ENCODE measurements at places on chromosomes 7 and 10. TPM values are rescaled to one million over a fixed set of nuclear protein-coding genes. Genes with fewer than 3 reads are reported as not detected.

Gene CDNF
- 0.61 TPM for total RNA-seq

DNA sequence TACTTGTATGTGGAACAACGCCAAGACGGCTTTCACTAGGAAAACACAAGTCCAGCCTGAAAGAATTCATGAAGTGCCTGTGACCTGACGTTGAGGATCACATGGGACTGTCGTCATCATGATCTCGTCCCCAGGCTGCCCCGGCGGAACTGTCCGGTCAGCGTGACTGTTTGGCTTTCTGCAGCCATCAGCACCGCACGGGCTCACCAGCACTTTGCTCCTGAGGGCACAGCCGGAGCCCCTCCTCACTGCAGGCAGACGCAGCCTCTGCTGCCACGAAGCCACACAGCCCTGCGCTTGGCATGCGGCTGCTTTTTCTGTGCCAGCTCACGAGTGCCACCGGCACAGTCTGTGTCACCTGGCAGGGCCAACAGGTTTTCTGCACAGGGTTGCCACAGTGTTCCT, 9.4 kb upstream of the GET4 start:
- H3K4me3 ChIP-seq = no peak overlapping the region
- DNase-seq = no peak
- H3K27me3 ChIP-seq = no peaks in the 10 kb centered on the region
- peak overlapping the region; percentile 74 for H3K27ac ChIP-seq
- peaks cover 76% of the 10 kb centered on the region for H3K36me3 ChIP-seq
- peaks cover 12% of the 10 kb centered on the region for H3K4me1 ChIP-seq

GRCh38 chr7:91033574-91033973, 230.7 kb upstream of the FZD1 start:
- H3K4me1 ChIP-seq = no peaks in the 10 kb centered on the region
- no peak overlapping the region for H3K4me3 ChIP-seq
- H3K36me3 ChIP-seq = no peaks in the 10 kb centered on the region
- no peak for DNase-seq
- H3K27ac ChIP-seq = no peak overlapping the region

DNA sequence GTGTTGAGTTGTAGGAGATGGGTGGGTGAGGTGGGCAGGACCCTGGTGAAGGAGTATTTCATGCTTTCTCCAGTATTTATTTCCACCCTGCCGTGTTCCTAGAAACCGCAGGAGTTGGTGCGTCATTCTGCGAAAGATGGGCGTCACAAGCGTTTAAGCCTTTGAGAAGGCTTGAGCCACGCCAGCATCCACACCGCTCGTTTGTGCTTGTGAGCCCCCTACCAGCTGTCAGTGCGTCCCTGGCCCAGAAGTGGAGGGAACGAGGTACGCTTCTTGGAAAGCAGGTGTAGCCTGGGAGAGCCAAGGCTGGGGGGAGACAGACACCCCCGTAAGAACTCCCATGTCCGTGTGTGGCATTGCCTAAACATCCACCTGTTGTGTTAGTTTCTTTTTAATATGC, 5.7 kb downstream of the AGAP3 start:
- H3K4me1 ChIP-seq = peaks cover 43% of the 10 kb centered on the region
- H3K4me3 ChIP-seq = no peak overlapping the region
- DNase-seq = no peak
- no peaks in the 10 kb centered on the region for H3K27me3 ChIP-seq
- peaks cover 9% of the 10 kb centered on the region for H3K36me3 ChIP-seq

- H3K36me3 ChIP-seq = no peaks in the 10 kb centered on the region
- DNase-seq = no peak
- no peaks in the 10 kb centered on the region for H3K4me1 ChIP-seq
- no peak overlapping the region for H3K4me3 ChIP-seq
- H3K27me3 ChIP-seq = no peaks in the 10 kb centered on the region
- H3K27ac ChIP-seq = no peak overlapping the region
These were observed 13.8 kb downstream of the TAF3 start for GRCh38 chr10:7832060-7832459.

- H3K4me1 ChIP-seq = no peaks in the 10 kb centered on the region
- DNase-seq = no peak
- no peak overlapping the region for H3K27ac ChIP-seq
- no peaks in the 10 kb centered on the region for H3K36me3 ChIP-seq
- no peaks in the 10 kb centered on the region for H3K27me3 ChIP-seq
- no peak overlapping the region for H3K4me3 ChIP-seq
These were observed 86.4 kb upstream of the LYZL1 start for GRCh38 chr10:29202386-29202940.

GRCh38 chr10:42596196-42596595, 42.2 kb downstream of the ZNF33B start:
- H3K27me3 ChIP-seq = no peaks in the 10 kb centered on the region
- H3K4me3 ChIP-seq = no peak overlapping the region
- H3K36me3 ChIP-seq = peaks cover 32% of the 10 kb centered on the region
- H3K4me1 ChIP-seq = no peaks in the 10 kb centered on the region

DNA sequence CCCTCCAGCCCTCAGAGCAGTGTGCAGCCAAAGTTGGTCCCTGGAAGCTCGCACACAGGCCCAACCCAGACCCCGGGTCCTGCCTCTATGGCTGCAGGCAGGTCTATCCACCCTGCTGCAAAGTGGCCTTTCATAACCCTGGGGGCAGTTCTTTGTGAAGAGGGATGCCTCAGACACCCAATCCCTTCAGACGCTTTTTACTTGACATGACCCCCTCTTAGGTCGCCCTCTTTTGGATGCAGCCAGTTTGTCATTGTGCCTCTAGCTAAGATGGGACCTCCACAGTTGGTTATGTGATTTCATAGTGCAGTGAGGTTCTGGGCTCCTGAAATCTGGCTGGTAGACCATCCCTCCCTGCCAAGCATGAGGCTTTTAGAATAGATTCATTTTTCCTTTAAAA, 27.3 kb downstream of the SMKR1 start:
- no peak overlapping the region for H3K4me3 ChIP-seq
- no peaks in the 10 kb centered on the region for H3K36me3 ChIP-seq
- no peaks in the 10 kb centered on the region for H3K4me1 ChIP-seq
- DNase-seq = no peak
- H3K27me3 ChIP-seq = no peaks in the 10 kb centered on the region

- no peak for DNase-seq
- H3K4me1 ChIP-seq = peaks cover 90% of the 10 kb centered on the region
These were observed 33.4 kb upstream of the SH2D4B start for GRCh38 chr10:80504158-80504811.

DNA sequence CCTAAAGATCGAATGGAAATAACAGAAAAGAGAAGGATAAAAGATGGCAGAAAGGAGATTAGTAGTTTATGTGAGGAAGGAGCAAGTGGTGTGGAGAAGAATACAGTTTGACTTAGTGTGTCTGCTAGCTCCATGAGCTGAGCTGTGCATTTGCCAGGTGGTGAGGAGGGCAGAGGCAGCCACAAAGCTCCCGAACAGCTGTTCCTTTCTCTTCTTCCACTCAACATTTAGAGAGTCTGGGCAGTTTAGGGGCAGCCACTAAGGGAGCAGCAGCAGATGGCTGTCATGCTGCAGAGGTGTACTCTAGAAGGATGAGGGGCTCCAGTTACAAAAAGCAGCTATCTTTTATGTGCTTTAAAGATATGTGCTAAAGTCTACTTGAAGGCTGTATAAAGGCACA, 674.4 kb downstream of the GRM8 start:
- no peak overlapping the region for H3K4me3 ChIP-seq
- no peak for DNase-seq
- no peaks in the 10 kb centered on the region for H3K4me1 ChIP-seq
- no peak overlapping the region for H3K27ac ChIP-seq

Gene HKDC1
- total RNA-seq = 9.6 TPM

GRCh38 chr10:55837273-55837672, 523.8 kb downstream of the ZWINT start:
- no peaks in the 10 kb centered on the region for H3K4me1 ChIP-seq
- DNase-seq = no peak
- H3K4me3 ChIP-seq = no peak overlapping the region
- no peaks in the 10 kb centered on the region for H3K36me3 ChIP-seq
- H3K27me3 ChIP-seq = no peaks in the 10 kb centered on the region

Data from upper lobe of right lung (tissue), 1 donor.